ENCODE measurements at places on chromosomes 13 and 19.

DNA sequence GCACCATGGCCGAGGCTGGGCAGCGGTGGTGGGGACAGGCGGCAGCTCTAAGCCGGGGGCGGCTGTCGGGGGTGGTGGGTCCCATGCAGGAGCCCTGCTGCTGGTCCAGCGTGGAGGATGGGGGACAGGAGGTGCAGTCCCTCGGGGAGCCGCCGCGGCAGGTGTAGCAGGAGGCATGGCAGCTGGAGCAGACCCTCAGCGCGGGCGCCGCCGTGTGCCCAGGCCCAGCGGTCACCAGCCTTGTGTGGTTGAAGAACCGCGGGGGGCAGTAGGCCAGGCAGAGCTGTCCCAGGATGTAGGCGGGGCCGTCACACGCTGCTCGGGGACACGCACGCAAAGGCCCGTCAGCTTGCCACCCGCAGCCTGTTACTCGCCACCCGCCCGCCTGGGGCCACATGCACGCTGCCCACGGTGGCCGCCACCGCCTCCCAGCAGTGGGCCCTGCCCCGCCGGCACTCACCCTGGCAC is 2.9 kb upstream of the C19orf25 start:
- DNase-seq, result no peak

DNA sequence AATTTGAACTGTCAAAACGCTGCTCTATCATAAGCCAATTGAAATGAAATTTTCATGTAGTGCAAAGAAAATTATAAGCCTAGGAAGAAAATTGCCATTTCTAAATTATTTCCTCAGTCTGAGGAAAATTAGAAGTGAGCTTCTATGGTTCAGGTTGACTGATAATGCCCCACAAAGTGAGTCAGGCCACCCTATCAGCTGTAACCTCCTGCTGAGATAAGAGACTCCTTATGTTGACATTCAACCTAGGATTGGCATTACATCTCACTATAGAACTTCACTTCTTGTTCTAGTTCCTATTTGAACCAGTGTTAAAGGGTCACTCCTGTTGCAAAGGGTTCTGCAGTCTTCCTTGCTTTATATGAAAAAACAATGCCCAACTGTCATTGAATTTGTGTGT is 32.6 kb upstream of the RFC3 start:
- no peak for DNase-seq

GRCh38 chr13:61350341-61350740 is 65.3 kb downstream of the PCDH20 start:
- no peak for DNase-seq

- no peak for DNase-seq
Measured at GRCh38 chr19:42030645-42031440, 36.8 kb upstream of the ATP1A3 start.

- DNase-seq, result no peak
Measured at GRCh38 chr19:4297901-4298809, 4.0 kb downstream of the TMIGD2 start.

DNA sequence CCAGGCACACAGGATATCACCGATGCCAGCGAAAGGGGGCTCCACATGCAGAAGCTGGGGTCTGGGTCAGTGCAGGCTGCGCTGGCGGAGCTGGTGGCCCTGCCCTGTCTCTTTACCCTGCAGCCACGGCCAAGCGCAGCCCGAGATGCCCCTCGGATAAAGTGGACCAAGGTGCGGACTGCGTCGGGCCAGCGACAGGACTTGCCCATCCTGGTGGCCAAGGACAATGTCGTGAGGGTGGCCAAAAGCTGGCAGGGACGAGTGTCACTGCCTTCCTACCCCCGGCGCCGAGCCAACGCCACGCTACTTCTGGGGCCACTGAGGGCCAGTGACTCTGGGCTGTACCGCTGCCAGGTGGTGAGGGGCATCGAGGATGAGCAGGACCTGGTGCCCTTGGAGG is 7.2 kb downstream of the NCAN start:
- no peak for DNase-seq

DNA sequence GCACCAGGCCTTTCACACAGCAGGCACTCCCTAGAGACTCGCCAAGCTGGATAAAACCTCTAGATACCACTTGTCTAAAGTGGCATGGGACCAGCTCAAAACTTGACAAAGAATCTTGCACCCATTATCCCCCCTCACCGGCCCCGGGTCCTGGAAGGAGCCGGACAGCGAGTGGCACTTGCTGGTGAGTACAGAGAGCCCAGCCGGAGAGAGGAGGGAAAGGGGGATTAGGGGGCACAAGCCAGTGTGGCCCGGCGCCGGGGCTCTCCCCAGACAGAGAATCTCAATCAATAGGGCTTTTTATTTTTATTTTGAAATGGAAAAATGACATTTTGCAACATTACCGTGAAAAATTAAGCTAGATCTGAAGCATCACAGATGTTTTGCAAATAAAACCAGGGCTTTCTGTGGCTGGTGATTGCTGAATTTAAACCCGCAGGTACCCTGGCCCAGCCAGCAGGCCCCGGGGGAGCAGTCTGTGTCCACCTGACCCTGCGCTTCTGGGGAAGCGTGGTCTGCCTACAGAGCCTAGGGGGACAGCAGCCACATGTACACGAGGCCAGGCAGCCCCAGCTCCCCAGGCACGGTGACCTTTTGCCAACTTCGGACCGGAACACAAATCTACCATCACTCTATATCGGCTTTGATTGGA is 10.0 kb upstream of the VSTM2B start:
- no peak for DNase-seq

DNA sequence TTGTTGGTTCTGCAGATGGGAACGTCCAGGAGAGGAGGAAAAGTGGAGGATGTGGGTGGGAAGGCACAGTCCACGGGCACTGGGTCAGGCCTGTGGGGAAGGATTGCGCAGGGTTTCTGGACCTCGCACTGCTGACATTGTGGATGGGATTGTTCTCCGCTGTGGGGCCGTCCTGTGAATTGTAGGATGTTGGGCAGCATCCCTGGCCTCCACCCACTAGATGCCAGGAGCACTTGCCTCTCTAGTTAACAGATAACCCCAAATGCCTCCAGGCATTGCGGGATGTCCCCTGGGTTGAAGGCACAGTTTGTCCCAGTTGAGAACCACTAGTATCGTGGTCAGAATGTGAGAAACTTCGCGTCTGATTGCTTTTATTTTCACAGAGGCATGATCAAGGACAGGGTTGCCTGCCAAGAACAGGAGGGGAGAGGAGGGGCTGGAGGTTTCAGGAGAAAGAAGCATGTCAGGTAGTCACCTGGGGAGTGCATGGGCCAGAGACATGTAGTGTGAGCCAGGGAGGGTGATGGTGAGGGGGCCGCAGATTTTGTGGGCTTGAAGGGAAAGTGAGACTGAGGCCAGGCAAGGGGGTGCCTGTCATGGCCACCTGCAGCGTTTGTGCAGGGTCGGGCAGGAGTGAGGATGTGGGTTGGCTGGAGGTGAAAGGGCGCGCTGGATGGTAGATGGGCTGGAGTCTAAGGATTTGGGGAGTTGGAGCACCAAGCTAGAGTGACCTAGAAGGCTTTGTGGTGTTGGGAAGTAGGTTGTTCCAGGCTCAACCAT is 3.2 kb downstream of the ZNF628 start:
- DNase-seq, result no peak

DNA sequence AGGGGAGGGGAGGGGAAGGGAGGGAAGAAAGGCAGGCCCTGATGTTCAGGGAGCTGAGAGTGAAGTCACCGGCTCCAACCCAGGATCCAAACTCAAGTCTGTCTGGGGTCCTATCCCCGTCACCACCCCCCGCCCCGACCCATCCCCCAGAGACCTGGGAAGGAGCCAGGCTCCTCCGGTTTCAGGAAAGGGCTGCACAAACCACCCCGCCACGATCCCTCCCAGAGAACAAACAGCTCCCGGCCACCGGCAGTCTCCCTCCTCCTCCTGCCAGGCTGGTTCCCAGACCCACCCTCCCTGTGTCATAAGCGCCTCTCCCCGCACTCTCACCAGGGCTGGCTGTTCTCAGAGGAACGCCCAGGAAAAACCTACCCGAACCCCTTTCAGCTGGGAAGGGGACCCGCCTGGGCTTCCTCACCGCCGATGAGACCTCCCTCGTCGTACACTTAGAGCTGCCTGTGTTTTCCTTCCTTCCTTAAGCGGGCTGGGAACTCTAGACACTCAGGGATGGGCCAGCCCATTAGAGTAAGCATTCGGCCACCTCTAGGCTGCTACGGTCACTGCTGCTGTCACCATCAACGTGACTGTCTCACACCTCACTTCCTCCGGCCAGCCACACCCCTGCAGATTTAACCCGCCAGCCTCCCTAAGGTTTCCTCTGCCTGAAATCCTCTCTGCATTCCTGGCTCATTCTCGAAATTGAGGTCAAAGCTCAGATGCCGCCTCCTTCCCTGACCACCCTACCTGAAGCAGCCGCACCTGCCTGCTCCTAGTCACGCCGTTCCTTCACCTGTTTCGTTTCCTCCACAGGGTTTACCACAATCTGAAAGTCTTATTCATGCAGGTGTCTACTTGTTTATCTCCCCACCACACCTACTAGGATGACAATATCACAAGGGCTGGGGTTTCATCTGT is 6.3 kb upstream of the RDH13 start:
- DNase-seq, result no peak

GRCh38 chr13:110820322-110820721 is 94.5 kb downstream of the ANKRD10 start:
- no peak for DNase-seq

DNA sequence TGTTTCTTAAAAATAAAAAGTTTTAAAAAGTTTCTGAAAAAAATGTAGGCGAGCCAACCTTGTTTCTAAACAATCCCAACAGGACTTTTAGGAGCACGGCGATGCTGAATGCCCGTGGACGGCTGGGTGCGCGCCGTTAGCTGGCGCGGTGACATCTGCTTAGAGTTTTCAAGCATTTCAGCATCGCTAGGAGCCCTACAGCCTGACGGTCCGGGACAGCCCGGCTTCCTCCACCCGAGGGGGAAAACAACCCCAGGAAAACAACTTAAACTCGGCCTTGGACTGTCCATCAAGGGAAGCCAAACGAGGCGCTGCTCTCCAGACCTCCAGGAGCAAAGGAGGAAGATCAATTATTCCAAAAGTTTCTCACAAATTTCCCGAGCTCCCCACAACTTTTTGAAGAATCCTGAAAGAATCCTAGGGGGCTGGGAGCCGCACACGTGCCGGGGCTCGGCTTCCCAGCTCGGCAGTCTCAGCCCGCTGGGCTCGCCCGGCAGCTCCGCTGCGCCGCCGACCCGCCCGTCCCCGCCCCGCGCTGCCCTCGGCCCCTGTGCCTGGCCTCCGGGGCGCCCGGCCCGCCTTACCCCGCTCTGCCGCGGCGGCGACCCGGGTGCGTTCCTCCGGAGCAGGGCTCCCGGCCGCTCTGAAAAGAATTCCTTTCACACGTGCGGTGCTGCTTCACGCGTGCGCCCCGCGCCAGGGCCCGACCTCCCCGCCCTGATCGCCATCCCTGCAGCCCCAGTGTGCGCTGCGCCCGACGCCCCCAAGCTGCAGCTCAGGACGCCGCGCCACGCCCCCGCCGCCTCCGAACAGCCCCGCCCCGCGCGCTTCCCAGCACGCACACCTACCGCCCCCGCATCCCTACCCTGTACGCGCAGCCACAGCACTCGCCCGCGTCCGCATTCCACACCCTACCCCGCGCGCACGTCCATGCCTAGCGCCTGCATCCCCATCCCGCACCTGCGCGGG is at the start of gene GJA3:
GJA3 (minus strand) TSS at position 747 of the 969 bp plus-strand sequence. CDS start 17,764 bp downstream, outside the sequence.
- DNase-seq, result no peak

- no peak for DNase-seq
Measured at GRCh38 chr13:91277013-91277676, 70.3 kb upstream of the MIR17HG start.

DNA sequence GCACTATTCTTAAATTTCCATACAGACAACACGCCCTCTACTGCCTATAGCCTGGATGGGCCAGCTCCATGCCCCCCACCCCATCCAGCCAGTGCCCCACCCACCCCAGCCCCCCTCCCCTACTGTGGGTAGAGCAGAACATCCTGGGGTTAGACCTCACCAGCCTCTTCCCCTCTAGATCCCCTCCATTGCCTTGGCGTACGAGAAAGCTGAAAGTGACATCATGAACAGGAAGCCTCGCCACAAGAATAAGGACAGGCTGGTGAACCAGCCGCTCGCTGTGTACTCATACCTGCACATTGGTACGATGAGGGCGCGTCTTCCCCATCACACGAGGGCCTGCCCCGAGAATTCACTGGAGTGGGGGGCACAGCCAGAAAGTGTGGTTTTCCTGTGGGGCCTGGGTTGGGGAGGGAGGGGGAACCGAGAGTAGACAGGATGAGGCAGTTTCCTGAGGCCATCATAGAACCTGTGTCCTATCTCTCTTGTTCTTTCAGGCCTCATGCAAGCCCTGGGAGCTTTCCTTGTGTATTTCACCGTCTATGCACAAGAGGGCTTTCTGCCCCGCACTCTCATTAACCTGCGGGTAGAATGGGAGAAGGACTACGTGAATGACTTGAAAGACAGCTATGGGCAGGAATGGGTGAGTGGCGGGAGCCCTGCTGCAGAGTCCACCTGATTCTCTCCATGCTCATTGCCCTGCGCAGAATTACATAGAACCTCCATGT is 29.1 kb downstream of the ATP12A start:
- no peak for DNase-seq

GRCh38 chr13:71752775-71753513 is 114.1 kb downstream of the DACH1 start:
- no peak for DNase-seq

- no peak for DNase-seq
Measured at GRCh38 chr19:4568886-4569285, 9.4 kb upstream of the SEMA6B start.

DNA sequence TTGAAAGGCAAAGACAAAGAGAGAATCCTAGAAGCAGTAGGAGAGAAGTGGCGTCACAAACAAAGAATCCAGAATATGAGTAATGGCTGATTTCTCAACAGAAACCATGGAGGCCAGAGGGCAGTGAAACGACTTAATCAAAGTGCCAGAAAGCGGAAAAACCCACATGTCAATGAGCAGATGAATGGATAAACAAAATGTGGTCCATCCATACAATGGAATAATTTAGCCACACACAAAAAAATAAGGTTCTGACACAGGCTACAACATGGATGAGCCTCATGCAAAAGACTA is 52.2 kb upstream of the RANBP3 start:
- peak; percentile 45 for DNase-seq

- no peak for DNase-seq
Measured at GRCh38 chr19:7346488-7346971, 2.2 kb upstream of the ARHGEF18 start.

DNA sequence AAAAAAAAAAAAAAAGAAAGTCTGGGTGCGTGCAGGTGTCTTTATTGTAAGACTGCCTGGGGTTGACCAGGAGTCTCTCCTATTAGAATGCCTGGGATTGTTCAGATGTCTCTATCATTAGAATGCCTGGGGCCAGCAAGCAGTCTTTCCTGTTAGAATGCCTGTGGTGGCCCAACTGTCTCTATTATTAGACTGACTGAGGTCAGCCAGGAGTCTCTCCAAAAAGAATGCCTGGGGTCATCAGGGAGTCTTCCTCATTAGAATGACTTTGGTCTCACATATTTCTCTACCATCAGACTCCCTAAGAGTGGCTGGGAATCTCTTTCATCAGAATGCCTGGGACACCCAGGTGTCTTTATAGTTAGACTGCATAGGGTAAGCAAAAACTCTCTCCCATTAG is 1577.5 kb downstream of the UQCRFS1 start:
- no peak for DNase-seq

Measured in AG09309 (cell line).